Stomach (tissue), 19 donors: ENCODE measurements at places on chromosomes 3 and 15. TPM values are rescaled to one million over a fixed set of nuclear protein-coding genes. Genes with fewer than 3 reads are reported as not detected.

MINAR1 gene
- 1.3 TPM for total RNA-seq

GRCh38 chr3:112610121-112610520 lies 30.8 kb downstream of the CCDC80 start:
- no peak for DNase-seq

GABRG3 gene
- not detected for total RNA-seq

DNAJC19 gene
- total RNA-seq, result 40.2 TPM

DNA sequence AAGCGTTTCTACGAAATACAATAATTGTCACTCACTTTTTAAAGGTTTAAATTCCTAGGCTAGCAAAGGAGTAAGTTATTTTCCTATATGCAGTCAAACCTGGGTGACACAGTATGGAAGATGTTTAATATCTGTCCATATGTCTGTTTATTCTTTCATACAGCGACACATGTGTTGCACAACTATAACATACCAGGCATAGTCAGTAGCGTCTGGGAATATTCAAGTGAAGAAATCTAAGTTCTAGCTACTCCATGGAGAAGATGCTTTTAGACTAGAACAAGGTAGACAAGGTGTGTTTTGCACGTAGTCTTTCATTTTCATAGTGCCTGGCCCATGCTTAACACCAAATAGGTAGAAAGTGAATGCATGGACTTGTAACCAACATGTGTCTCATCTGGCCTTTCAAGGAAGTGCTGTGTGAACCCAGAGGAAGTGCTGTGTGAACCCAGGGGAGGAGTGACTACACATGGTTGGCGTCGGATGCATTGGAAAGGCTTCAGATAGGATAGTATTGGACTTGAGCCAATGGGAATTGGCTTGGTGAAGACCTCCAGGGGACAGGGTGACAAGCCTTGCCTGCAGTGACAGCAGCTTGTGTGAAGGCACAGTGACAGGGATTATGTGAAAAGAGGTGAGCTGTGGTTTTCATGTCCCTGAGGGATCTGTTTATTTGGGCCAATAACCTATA lies 267.0 kb downstream of the PTPRG start:
- DNase-seq, result no peak

LMCD1 gene
- 0.58 TPM for total RNA-seq
